ENCODE measurements at places on chromosomes 6 and 20.
A peak's percentile ranks its signal among the peaks of the same experiment; 100 is the strongest.

GRCh38 chr6:157628463-157628862, 194.6 kb upstream of the SNX9 start:
- DNase-seq, result no peak

GRCh38 chr6:157640746-157641451, 182.1 kb upstream of the SNX9 start:
- no peak for DNase-seq

GRCh38 chr6:140320081-140321080, 945.9 kb upstream of the CITED2 start:
- no peak for DNase-seq

GRCh38 chr6:40917603-40918002, 121.4 kb downstream of the UNC5CL start:
- DNase-seq, result no peak

DNA sequence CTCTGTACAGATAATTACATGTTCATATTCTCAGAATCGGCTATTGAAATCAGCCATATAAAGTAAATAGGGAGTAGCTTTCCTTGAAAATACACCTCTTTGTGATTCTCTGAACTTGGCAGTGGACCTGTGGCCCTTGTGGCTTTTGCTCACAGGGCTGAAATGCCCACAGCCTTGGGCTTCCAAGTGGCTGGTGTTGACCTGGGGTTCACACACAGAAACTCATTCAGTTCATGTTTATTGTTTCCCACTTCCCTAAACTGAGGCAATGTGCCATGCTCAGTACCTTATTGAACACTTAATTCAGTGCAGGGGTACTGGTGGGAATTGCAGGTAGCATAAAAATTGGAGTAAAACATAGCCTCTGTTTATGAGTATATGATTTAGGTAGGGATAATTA, 19.1 kb upstream of the TULP4 start:
- DNase-seq, result no peak

DNA sequence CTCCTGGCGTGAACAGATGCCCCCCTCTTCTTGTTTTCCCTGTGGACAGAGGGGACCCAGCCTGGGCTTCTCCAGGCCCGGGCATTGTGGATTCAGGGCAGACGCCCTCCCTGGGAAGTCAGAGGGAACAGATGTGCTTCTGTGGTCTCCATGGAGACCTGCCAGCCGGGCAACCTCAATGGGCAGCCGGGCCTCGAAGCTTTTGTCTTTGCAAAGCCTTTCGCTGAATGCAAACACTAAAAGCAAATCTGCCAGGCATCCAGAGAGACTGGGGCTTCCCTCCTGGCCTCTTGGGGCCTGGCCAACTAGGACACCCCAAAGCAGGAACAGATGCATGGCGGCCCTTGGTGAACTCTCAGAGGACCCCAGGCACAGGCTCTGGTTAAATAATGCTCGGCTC, 370.0 kb upstream of the SULF2 start:
- no peak for DNase-seq

- no peak for DNase-seq
Observed at GRCh38 chr6:36823421-36824096, 15.7 kb downstream of the CPNE5 start.

- DNase-seq, result no peak
Observed at GRCh38 chr20:8523684-8524083, 391.6 kb downstream of the PLCB1 start.

- no peak for DNase-seq
Observed at GRCh38 chr6:159149641-159150040, 19.6 kb upstream of the FNDC1 start.

- no peak for DNase-seq
Observed at GRCh38 chr6:106536851-106537250, 92.4 kb downstream of the RTN4IP1 start.

- no peak for DNase-seq
Observed at GRCh38 chr6:133788556-133788955, 100.4 kb upstream of the TCF21 start.

- DNase-seq, result no peak
Observed at GRCh38 chr6:135013211-135013610, 41.4 kb downstream of the HBS1L start.

- no peak for DNase-seq
Observed at GRCh38 chr20:50282592-50283241, 92.1 kb downstream of the CEBPB start.

- no peak for DNase-seq
Observed at GRCh38 chr20:51026269-51026668, 3.4 kb upstream of the KCNG1 start.

- DNase-seq, result no peak
Observed at GRCh38 chr20:17012546-17013226, 214.2 kb upstream of the PCSK2 start.

DNA sequence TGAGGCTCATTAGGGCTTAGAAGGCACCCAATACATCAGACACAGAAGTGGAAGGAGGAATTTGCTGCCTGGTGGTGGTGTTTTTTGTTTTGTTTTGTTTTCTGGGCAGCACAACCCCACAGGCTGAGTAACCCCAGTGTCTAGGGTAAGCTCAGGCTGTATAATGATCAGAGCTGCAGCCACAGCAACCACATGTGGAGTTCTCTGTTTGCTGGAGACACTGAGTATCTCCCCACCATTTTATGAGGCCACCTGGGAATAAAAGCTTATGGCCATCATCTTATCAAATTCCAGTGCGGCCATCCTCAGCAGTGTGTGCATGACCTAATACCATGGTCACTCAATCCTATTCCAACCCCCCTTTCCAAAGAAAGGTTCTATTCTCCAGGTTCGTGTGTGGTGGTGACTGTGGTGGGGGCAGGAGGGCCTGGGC, 3.4 kb upstream of the DLL1 start:
- no peak for DNase-seq

DNA sequence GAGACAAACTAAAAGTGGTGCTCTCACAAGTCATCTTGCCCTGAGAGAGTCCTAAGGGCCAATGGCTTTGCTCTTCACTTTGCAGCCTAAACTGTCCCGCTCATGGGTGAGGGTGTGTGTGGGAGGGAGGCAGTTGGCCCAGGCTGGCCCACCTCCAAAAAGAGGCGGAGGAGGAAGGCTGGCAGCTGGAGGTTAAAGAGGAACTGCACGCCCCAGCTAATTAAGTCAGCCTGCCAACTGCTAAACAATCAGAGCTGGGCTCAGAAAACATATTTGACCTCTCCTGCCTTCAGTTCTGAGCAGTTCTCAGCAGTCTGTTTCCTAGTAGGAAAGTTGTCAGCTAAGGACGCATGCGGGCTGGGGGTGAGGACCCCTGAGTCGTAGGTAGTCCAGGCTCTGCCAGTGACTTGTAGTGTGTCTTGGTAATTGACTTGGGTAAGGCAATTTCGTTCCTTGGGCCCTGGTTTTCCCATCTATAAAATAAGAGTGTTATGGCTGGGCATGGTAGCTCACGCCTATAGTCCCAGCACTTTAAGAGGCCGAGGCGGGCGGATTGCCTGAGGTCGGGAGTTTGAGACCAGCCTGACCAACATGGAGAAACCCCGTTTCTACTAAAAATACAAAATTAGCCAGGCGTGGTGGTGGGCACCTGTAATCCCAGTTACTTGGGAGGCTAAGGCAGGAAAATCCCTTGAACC, 17.0 kb downstream of the GSS start:
- no peak for DNase-seq

DNA sequence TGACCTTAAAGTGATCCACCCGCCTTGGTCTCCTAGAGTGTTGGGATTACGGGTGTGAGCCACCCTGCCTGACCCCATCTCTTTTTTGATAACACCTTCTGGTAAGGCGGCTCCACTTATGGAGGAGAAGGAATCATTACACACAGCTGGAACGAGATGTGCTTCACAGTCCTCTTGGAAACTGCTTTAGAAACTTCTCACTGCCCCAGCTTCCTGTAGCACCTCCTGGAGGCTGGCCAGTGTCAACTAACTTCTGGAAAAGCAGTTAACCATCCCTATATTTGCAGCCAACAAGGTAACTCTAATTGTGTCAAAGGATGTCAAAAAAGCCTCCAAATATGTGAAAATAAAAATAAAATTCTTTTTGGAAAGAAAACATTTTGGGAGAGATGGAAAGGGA, 48.8 kb upstream of the BCLAF1 start:
- DNase-seq, result no peak

DNA sequence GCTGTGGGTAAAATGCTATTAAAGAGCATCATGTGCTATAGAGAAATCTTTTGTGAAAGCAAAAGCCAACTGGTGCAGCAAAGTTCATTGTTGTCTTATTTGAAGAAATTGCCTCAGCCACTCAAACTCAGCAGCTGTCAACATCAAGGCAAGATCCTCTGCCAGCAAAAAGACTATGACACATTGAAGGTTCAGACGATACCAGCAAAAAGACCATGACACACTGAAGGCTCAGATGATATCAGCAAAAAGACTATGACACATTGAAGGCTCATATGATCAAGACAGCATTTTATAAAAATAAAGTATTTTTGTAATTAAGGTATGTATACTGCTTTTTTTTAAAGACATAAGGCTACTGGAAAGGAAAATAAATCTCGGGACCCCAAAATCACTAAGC, 118.4 kb upstream of the RUNX2 start:
- DNase-seq, result no peak

DNA sequence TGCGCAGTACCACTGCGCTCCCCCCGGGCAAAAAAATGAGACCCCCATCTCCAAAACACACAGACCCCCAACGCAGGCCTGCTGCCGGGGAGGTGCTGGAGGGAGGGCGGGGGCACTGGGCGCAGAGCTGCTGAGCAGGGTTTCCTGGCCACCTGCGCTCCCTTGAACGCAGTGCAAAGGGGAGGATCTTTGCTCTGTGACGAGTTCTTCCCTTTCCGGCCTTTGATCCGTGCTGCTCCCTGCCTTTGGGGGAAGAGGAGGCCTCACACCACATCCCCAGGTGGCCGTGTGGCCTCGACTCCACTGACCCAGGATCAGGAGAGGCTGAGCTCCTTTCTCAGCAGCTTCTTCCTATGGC, 8.9 kb upstream of the COL20A1 start:
- DNase-seq, result no peak

DNA sequence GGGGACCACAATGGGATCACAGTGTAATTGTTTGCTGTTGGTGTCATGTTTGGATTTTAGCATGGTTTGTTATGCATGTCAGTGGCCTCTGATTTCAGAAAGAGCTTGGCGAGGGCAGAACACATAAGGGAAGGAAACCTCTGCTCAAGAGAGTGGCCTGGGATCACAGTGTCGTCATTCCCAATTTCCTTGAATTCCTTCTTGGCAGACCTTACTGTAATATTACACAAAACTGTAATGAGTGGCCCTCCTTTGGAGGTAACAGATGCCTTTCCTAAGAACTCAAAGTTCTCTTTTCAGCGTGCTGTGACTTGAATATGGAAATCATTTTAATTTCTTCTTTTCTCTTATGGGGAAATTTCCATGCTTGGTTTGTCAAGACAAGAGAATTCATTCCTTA, 46.9 kb downstream of the JAG1 start:
- no peak for DNase-seq

- DNase-seq, result no peak
Observed at GRCh38 chr6:108210556-108210955, 44.7 kb downstream of the NR2E1 start.

- peak; percentile 8 for DNase-seq
Observed at GRCh38 chr6:13013681-13014503, 297.3 kb downstream of the PHACTR1 start.

GRCh38 chr20:59526242-59527225, 77.8 kb upstream of the PHACTR3 start:
- no peak for DNase-seq

DNA sequence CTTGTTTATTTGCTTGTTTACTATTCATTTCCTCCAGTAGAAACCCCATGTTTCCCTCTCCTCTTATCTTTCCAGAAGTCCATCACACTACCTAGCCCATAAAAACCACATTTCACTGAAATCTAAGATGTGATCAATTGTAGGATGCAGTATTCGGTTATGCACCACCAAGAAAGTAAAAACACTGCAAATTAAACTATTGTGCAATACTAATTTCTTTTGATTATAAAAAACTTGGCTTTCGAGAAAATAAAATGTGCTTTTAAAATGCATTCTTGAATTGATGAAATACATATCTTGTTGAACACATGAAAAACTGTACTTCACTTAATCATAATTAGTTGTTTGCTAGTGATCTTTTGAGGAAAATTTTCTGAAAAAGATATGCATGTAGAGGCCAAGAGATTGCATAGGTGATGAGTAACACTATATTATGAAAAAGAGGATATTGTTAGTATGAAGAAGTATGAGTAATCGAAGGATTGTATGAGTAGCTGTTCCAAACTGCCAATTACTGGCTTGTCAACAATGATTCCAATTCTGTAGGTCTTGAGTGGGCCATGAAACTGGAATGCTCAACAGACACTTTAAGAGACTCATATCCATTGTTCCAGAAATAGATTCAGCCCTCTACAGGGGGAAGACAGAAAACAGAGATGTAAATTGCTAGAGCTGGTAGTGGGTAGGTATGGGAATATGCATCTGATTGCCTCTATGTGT, 79.7 kb downstream of the RNF217 start:
- no peak for DNase-seq

- no peak for DNase-seq
Observed at GRCh38 chr20:20561841-20562240, 150.6 kb downstream of the RALGAPA2 start.

GRCh38 chr20:63471981-63472831, at the start of gene KCNQ2:
TSS of gene KCNQ2 (minus strand) at chr20:63472655. CDS start at chr20:63472463, 192 bp downstream.
- peak; percentile 60 for DNase-seq

DNA sequence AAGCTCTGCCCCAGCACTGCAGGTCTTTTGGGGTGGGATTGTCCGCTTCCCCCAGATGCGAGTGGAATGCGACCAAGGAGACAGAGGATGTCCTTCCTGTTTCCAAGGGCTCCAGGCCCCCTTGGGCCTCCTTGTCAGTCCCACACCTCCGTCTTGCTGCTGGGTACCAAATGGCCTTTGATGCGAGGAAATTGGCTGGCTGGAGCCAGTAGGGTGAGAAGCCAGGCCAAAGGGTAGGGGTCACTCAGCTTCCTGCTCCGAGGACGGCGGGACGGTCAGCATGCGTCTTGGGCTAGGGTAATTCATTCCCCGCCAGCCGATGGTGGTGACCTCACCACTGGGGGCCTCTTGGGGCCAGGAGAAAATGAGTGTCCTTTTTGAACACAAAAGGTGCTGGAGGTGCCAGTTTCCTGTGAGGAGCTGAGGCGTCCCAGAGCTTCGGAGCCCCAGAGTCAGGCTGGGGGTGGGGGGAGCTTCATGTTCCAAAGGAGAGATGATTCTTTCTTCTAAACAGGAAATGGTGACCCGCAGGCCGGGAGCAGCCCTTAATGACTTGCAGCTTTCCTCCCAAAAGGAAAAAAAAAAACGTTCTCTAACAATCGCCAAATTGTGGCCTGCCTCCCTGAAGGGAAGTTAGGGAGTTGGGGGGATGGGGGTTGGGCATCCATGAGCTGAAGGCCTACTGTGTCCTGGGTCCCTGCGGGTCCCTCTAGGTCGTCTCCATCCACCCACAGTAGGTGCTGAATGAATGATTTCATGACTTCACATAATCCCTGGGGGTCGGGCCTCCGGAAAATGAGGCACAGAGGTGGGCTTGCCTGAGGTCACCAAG, 6.7 kb downstream of the SNAI1 start:
- DNase-seq, result peak; percentile 63

- no peak for DNase-seq
Observed at GRCh38 chr20:20993372-20993771, 112.8 kb downstream of the LINC00237 start.

GRCh38 chr6:41063884-41064285, 8.3 kb downstream of the OARD1 start:
- no peak for DNase-seq

Data from neural crest cell (in vitro differentiated cells).